Activated naive CD4-positive, alpha-beta T cell treated with anti-CD3 and anti-CD28 coated beads, Interleukin-2, amount 10 ng/mL, durations not matched to agents 5 hours and 36 hours (primary cell): ENCODE measurements at places on chromosomes 2 and 18. TPM values are rescaled to one million over a fixed set of nuclear protein-coding genes. Genes with fewer than 3 reads are reported as not detected.

The NPC1 gene
- total RNA-seq, result 38.7 TPM

The HMSD gene
- total RNA-seq, result 1.1 TPM

The CENPA gene
- total RNA-seq, result 33.8 TPM

The MBD2 gene
- 91.9 TPM for total RNA-seq

The PLEK gene
- total RNA-seq, result 1.9 TPM

The ZSWIM2 gene
- not detected for total RNA-seq

The IL1B gene
- total RNA-seq, result not detected

The HOXD3 gene
- total RNA-seq, result not detected

The RAB1A gene
- total RNA-seq, result 56.3 TPM

The IMMT gene
- 142 TPM for total RNA-seq

The ZRANB3 gene
- 6.6 TPM for total RNA-seq

The COL5A2 gene
- total RNA-seq, result 0.60 TPM

The TNS1 gene
- 10.3 TPM for total RNA-seq

The HRH4 gene
- total RNA-seq, result not detected

The DTNB gene
- total RNA-seq, result 30.4 TPM
